Articular chondrocyte of knee joint (primary cell): ENCODE measurements at places on chromosomes 3 and 15. TPM values are rescaled to one million over a fixed set of nuclear protein-coding genes. Genes with fewer than 3 reads are reported as not detected.

Gene WDR93
- 0.26 and 0.32 TPM in 2 replicates for total RNA-seq

Gene FOXL2
- 0.11 and 0.13 TPM in 2 replicates for total RNA-seq

Gene LARP6
- total RNA-seq, result 56.9 and 72.1 TPM in 2 replicates

Gene NAA50
- total RNA-seq, result 218 and 227 TPM in 2 replicates

Gene THRB
- total RNA-seq, result 1.6 and 2.1 TPM in 2 replicates

Gene GOLGA8J
- 0.22 and 0.52 TPM in 2 replicates for total RNA-seq

Gene C3orf20
- 0.13 and 0.22 TPM in 2 replicates for total RNA-seq
